ENCODE measurements at places on chromosomes 12 and 14.

DNA sequence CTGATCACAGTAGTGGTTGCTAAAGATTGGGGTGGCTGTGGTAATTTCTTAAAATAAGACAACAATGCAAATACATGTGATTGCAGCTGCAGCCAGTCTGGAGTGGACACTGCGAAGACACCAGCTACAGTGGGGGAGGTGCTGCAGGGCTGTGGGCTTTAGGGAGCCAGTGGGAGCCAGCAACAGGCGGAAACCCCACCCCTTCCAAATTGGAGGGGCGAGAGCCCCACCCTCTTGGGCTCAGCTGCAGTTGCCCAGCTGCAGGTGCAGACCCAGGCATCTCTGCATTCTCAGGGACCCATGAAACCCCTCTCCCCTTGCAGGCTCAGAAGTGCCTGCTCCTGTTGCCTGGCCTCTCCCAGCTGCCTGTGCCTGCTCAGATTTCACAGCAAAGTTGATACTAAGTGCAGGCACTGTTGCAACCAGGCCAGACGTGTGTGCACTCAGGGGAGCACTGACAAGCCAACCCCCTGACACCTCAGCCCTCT lies 104.8 kb downstream of the MYF5 start:
- no peak for DNase-seq

- no peak for DNase-seq
Measured at GRCh38 chr12:71610031-71610795, 53.4 kb downstream of the ZFC3H1 start.

DNA sequence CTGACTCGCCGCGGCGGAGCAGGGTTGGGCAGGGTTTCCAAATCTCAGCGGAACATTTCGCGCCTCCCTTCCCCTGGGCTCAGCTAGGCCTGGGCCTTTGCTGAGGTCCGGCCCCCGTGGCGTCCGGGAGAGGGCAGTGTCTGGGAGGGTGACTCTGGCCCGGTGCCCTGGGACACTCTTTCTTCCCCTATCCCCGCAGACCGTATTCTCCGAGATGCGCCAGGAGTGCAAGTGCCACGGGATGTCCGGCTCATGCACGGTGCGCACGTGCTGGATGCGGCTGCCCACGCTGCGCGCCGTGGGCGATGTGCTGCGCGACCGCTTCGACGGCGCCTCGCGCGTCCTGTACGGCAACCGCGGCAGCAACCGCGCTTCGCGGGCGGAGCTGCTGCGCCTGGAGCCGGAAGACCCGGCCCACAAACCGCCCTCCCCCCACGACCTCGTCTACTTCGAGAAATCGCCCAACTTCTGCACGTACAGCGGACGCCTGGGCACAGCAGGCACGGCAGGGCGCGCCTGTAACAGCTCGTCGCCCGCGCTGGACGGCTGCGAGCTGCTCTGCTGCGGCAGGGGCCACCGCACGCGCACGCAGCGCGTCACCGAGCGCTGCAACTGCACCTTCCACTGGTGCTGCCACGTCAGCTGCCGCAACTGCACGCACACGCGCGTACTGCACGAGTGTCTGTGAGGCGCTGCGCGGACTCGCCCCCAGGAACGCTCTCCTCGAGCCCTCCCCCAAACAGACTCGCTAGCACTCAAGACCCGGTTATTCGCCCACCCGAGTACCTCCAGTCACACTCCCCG lies 3.0 kb downstream of the WNT1 start:
- no peak for DNase-seq

DNA sequence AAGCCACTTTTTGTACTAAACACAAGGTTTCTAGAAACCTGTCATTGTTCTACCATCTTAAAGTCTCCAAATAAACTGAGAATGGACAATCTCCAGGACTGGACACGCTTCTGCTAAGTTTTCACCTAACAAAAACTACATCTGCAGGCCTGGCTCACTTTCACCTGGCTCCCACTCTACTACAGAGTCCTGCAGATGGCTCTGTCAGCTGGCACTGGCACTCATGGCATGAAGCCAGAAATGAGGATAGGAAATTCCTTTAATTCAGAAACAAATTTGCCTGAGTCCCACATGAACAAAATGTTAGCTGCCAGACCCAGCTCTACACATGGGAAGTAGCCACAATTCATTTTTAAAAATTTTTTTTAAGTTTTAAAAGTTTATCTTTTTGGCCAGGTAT lies 42.1 kb downstream of the STXBP6 start:
- no peak for DNase-seq

- no peak for DNase-seq
Measured at GRCh38 chr14:36553656-36554260, 28.7 kb downstream of the NKX2-8 start.

- DNase-seq: no peak
Measured at GRCh38 chr12:52495389-52495788, 2.3 kb upstream of the KRT6A start.

DNA sequence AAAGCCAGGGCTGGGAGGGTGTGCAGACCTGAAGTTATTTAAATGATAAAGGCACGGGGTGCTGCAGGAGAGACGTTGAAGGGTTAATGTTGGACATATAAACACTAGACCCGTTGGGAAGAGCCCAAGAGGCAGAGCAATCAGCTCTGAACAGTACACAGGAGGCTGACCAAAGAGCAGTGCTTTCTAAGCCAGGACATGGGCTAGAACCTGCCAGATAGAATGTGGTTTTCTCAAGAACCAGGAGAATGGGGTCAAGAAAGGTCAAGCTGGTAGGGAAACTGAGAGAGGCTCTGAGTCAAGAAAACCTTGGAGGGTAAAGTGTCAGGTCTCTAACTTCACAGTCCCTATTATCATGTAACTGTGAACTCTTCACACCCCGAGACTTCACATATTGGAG lies 143.2 kb upstream of the EEA1 start:
- DNase-seq: no peak

DNA sequence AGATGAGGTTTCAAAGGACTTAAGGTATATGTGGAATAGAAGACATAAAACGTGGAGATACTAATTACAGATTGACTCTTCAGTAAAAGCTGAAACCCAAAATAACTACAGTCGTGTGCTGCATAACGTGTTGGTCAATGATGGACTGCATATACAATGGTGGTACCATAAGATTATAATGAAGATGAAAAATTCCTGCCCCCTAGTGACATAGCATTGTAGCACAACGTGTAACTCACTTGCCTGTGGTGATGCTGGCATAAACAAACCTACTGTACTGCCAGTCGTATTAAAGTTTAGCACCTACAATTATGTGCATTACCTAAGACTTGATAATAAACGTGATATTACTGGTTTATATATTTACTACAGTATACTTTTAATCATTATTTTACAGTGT lies 150.3 kb downstream of the LRRK2 start:
- no peak for DNase-seq

DNA sequence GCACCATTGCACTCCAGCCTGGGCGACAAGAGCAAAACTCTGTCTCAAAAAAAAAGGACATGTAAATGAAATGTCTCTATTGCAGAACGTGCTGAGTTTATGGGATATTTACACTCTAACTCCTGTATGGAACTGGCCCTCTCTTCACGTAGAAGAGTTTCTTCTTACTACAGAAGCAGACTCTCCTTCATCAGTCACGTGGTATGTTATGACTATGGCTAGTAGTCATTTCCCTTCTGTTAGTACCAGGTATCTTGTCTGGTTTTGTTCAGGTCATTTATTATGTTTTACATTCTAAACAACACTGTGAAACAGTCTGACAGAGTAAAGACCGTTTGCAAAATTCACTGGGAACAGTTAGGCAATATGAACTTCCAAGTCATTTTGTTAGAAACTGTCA lies 20.3 kb downstream of the KNTC1 start:
- DNase-seq: no peak

GRCh38 chr12:69161829-69162228 lies 77.5 kb upstream of the CPSF6 start:
- peak; percentile 22 for DNase-seq

- DNase-seq: no peak
Measured at GRCh38 chr12:90333424-90333823, 621.6 kb downstream of the CCER1 start.

DNA sequence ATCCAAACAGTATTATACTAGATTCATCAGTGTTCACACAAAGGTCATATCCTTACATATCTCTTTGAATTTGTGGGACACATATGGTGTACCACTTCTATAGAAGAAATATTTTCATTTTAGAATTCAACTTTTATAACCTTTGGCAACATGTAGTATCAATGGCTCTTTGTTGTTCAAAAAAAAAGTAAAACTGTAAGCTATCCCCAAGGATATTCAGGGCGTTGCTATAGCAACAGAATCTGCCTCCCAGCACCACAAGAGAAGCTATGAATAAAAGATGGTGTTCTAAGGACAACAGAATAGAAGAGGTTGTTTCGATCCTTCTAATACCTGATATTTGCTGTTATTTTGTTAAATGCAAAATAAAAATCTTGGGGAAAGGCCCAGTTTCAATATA lies 139.3 kb downstream of the BRMS1L start:
- no peak for DNase-seq

DNA sequence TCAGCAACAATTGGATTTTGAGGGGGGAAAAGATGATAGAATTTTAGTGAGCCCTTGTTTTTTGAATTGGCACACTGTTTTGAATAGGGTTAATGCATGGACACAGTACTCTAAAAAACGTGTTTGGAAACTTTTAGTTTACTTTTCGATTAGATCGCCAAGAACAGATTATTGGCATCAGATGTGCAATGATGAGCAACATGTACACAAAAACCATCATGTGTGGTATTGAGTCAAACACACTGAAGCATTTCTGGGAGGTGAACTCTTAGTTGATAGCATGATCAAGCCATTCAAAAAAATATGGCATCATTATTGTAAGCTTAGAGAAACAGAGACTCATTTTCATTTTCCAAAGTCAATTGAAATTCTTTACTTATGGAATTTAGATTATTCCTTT lies 329.2 kb downstream of the ADAMTS20 start:
- no peak for DNase-seq

- DNase-seq: no peak
Measured at GRCh38 chr12:72546106-72546505, 273.9 kb downstream of the TRHDE start.

DNA sequence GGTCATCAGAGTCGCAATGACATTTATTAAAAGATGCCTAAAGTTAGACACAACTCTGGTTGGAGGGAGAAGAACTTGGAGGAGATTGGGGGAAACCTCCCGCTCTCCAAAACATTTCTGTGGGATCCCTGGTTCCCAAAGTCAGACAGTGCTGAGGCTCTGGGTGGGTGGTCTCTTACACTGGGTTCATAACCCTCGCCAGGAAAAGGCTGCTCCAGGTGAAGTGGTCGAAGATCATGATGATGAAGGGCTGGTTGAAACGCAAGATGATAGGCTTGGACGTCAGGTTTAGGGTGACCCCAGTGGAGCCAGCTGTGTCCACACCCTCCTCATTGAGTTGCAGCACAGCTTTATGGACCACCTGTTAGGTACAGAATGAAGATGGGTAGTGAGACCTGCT lies 11.2 kb upstream of the SERPINA10 start:
- DNase-seq: no peak

- no peak for DNase-seq
Measured at GRCh38 chr12:59472273-59472672, 123.6 kb upstream of the SLC16A7 start.

DNA sequence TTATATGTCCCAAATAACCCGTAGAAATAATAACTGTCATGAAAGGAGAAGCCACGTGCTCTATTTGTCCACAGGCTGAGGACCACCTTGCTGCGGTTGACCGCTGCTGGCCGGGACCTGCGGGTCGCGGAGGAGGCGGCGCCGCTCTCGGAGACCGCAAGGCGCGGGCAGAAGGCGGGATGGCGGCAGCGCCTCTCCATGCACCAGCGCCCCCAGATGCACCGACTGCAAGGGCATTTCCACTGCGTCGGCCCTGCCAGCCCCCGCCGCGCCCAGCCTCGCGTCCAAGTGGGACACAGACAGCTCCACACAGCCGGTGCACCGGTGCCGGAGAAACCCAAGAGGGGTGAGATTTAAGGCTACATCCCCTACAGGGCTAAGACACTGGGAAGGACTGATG lies 21.0 kb downstream of the RPGRIP1 start:
- peak; percentile 15 for DNase-seq

- no peak for DNase-seq
Measured at GRCh38 chr12:123873793-123874192, 98.8 kb downstream of the CCDC92 start.

DNA sequence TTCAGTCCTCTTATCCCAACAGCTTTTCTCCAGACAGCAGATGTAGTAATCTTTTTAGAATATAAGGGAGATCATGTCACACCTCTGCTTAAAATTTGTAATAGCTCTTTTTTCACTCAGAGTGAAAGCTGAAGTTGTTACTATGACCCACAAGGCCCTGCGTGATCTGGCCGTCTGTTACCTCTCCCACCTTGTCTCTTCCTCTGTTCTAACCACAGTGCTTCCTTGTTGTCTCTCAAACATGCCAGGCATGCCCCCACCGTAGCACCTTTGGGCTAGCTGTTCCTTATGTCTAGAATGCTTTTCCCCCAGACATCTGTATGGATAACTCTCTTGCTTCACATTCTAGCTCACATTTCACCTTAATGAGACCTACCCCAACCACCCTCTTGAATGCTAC lies 6.5 kb downstream of the NECAP1 start:
- DNase-seq: peak; percentile 13

GRCh38 chr12:91785655-91786498 lies 359.8 kb downstream of the BTG1 start:
- DNase-seq: no peak

- no peak for DNase-seq
Measured at GRCh38 chr14:38291681-38292467, 36.0 kb upstream of the CLEC14A start.

GRCh38 chr12:91241756-91242155 lies 59.1 kb upstream of the DCN start:
- no peak for DNase-seq

GRCh38 chr12:2408262-2408661 lies 355.5 kb downstream of the CACNA1C start:
- DNase-seq: no peak

DNA sequence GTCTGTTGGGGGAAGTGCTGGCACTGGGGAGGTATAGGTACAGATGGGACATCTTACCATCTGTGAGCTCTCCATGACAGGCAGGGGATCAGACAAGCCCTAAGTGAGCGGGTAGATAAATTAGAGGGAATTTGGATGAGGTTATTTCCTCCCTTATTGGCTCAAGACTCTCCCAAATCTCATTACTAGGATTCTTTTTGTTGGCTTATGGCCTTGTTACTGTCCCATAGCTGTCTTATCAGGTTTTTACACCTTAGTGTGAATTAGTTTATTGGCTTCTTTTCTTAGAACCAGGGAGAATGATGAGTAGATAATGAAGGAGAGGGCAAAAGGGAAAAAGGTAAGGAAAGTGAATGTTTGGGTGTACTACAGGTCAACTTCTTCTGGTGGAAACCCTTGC lies 191.1 kb upstream of the PRICKLE1 start:
- no peak for DNase-seq

- no peak for DNase-seq
Measured at GRCh38 chr14:56299306-56299984, 181.2 kb downstream of the PELI2 start.

DNA sequence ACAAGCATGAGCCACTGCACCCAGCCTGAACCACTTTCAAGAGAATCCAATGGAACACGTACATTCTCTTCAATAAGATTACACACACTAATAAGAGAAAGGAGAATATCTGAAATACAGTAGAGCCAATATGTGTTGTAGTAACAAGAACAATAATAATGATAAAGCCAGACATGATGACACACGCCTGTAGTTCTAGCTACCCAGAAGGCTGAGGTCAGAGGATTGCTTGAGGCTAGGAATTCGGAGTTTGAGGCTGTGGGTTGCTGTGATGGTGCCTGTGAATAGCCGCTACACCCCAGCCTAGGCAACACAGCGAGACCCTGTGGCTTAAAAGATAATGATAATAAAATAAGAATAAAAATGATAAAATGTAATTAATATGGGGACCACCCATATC lies 15.6 kb downstream of the APOBEC1 start:
- no peak for DNase-seq
